ENCODE measurements at places on chromosomes 12 and 14. TPM values are rescaled to one million over a fixed set of nuclear protein-coding genes. Genes with fewer than 3 reads are reported as not detected.

The GNB3 gene
- 3.3 TPM for total RNA-seq

The PRKAG1 gene
- 27.2 TPM for total RNA-seq

The ALDH1L2 gene
- 3.9 TPM for total RNA-seq

The RNFT2 gene
- 19.7 TPM for total RNA-seq

The CPNE6 gene
- total RNA-seq = not detected

The PAH gene
- total RNA-seq = 1.6 TPM

The RTN1 gene
- total RNA-seq = 4.3 TPM

The MUCL1 gene
- total RNA-seq = not detected

The KRR1 gene
- 37.4 TPM for total RNA-seq

The CATSPERB gene
- not detected for total RNA-seq

The MSI1 gene
- total RNA-seq = 12.8 TPM

The ACAD10 gene
- total RNA-seq = 23.1 TPM

The HSPA2 gene
- total RNA-seq = 114 TPM

The PIP4P1 gene
- 26.4 TPM for total RNA-seq

The POLE gene
- 90.3 TPM for total RNA-seq

The ADSS1 gene
- total RNA-seq = 11.6 TPM

The ZNF384 gene
- total RNA-seq = 30.2 TPM
